Activated CD8-positive, alpha-beta memory T cell treated with anti-CD3 and anti-CD28 coated beads, Interleukin-2, amount 10 ng/mL, durations not matched to agents 7 days and 5 days (primary cell): ENCODE measurements at places on chromosomes 7 and 10.
A peak's percentile ranks its signal among the peaks of the same experiment; 100 is the strongest.

DNA sequence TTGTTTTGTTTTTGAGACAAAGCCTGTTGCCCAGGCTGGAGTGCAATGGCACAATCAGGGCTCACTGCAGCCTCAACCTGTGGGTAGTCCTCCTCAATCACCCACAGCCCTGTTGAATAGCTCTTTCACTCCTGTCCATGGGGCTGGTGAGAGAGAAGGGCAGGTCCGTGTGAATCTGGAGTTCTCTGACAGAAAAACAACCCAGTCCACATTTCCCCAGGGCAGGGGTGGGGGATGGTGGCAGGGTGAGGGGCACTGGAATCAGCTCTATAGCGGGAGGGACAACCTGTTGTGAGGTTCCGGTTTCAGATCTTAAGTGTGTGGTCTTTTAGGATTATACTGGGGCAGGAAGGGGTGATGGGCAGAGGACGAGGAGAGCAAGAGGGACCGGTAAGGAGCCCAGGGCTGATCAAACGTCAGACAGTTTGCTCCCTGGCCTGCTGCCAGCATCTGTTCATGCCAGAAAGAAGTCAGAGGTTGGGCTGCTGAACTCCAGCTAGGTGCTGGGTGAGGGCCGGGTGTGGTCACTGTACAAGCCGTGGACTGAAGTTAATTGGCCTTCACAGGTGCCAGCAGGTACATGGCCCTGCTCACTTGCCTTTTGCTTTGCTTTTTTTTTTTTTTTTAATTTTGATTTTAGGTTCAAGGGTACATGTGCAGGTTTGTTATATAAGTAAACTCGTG lies 33.2 kb upstream of the MKRN1 start:
- DNase-seq = no peak
- no peak overlapping the region for H3K27ac ChIP-seq
- no peak overlapping the region for H3K4me3 ChIP-seq
- peaks cover 18% of the 10 kb centered on the region for H3K27me3 ChIP-seq
- H3K4me1 ChIP-seq = no peaks in the 10 kb centered on the region

DNA sequence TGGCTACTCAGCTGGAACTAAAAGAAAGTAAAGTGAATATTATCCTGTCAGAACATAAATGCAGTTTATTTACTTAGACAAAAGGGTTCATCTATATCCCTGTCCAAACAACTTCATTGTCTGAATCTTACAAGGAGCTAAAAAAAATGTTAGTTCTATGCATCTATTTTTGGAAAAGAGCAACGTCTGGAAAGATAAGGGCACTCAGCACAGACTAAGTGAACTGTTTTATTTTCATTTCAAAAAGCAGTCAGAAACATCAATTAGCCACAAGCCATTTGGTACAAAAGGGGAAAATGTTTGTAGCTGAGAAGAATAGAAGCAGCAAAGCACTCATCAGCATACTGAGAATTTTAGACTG lies 245.5 kb downstream of the FOXP2 start:
- no peaks in the 10 kb centered on the region for H3K27me3 ChIP-seq
- DNase-seq = no peak
- no peak overlapping the region for H3K27ac ChIP-seq
- no peaks in the 10 kb centered on the region for H3K4me1 ChIP-seq
- H3K36me3 ChIP-seq = no peaks in the 10 kb centered on the region

GRCh38 chr10:33334153-33334804 lies at the start of gene NRP1:
NRP1 (minus strand) TSS chr10:33334667; CDS start chr10:33334382, 285 bp downstream.
- peaks cover 70% of the 10 kb centered on the region for H3K27me3 ChIP-seq
- H3K4me1 ChIP-seq = peaks cover 22% of the 10 kb centered on the region
- no peak within 1 kb of the TSS for H3K27ac ChIP-seq
- DNase-seq = no peak
- H3K36me3 ChIP-seq = no peaks in the 10 kb centered on the region

DNA sequence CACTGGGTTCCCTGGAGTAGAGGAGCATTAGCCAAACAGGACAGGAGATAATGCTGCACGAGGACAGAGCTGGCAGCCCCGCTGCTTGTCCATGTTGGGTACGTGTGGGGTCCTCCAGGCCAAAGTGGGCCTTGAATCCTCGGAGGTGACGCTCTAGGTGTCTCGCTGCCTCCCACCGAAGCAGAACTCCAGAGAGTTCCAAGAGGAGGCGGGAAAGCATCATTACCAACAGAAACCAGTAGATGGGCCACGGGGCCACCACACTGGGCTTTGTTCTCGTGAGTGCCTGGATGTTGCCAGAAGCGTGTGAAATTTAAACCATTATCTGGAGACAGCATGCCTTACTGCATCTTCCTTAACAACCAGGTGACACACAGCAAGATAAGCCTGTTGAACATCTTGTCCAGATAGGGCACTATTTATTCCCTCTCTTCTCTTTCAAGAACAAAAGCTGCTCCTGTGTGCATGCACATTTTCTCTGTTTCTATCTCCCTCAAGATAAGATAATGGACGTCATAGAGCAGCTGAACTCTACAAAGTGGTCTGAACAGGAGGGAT lies 56.8 kb downstream of the TNS3 start:
- no peaks in the 10 kb centered on the region for H3K27me3 ChIP-seq
- DNase-seq = no peak
- H3K36me3 ChIP-seq = no peaks in the 10 kb centered on the region
- no peak overlapping the region for H3K27ac ChIP-seq

- peaks cover 40% of the 10 kb centered on the region for H3K4me1 ChIP-seq
- H3K4me3 ChIP-seq = no peak overlapping the region
- no peak overlapping the region for H3K27ac ChIP-seq
- no peaks in the 10 kb centered on the region for H3K27me3 ChIP-seq
- DNase-seq = no peak
- no peaks in the 10 kb centered on the region for H3K36me3 ChIP-seq
Observed at GRCh38 chr10:69425041-69425440, 8.3 kb upstream of the TACR2 start.

DNA sequence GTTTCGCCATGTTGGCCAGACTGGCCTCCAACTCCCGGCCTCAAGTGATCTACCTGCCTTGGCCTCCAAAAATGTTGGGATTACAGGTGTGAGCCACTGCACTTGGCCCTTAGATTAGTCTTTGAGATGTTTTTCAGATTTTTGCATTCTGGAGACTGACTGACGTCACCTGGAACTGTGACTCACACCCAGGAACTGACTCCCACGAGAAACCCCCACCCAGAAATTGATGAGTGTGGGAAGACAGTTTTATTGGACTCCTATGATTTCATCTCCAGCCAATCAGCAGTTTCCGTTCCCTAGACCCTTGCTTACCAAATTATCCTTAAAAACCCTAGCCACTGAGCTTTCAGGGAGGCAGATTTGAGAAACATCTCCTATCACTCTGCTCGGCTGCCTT lies 867.3 kb downstream of the TYW1 start:
- DNase-seq = no peak
- H3K4me1 ChIP-seq = no peaks in the 10 kb centered on the region
- H3K36me3 ChIP-seq = no peaks in the 10 kb centered on the region

DNA sequence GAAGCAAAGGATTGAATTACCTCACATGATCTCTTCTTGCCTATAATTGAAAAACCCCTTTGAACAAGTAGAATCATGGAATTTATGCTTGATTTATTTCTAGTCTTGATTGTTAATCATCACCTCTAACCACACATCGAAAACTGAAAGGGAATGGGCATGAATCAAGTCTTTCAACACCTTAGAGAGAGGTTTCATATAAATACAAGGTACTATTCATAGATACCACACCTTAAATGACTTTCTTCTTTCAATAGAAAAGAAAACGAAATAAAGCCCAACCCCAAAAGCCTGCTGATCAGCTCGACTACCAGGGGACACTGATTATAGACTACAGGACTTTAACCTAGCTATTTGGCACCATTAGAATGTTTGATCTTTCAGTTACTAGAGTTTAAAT lies 128.6 kb upstream of the PTPRZ1 start:
- no peaks in the 10 kb centered on the region for H3K4me1 ChIP-seq
- no peak overlapping the region for H3K27ac ChIP-seq
- no peak overlapping the region for H3K4me3 ChIP-seq
- no peak for DNase-seq

- no peak overlapping the region for H3K27ac ChIP-seq
- peaks cover 14% of the 10 kb centered on the region for H3K4me1 ChIP-seq
- DNase-seq = peak; percentile 70
Observed at GRCh38 chr7:77982926-77983550, 184.5 kb downstream of the PHTF2 start.

GRCh38 chr7:141452911-141453310 lies 98.3 kb upstream of the AGK start:
- no peak overlapping the region for H3K27ac ChIP-seq
- peak; percentile 59 for DNase-seq
- H3K36me3 ChIP-seq = no peaks in the 10 kb centered on the region
- H3K4me3 ChIP-seq = no peak overlapping the region

DNA sequence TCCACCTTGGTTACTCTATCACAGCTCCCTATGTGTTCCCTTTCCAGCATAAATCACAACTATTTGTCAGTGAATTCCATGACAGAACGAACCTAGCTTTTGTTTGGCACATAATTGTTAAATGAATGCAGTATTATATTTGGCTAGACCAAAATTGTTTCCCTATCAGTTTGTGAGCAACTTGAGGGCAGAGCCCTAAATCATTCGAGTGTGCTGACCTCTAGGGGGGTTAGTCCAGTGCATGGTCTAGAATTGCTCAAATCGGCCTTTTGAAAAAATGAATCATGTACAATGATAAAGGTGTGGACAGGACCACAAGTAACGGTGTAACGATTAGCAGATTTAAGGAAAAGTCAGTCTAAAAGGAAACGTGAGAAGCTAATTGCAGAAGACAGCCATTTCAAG lies 475 bp upstream of the NRBF2 start:
- DNase-seq = no peak
- H3K27ac ChIP-seq = peak overlapping the region; percentile 94
- peaks cover 36% of the 10 kb centered on the region for H3K4me1 ChIP-seq

- no peaks in the 10 kb centered on the region for H3K27me3 ChIP-seq
- H3K4me3 ChIP-seq = no peak overlapping the region
- no peak for DNase-seq
- H3K36me3 ChIP-seq = no peaks in the 10 kb centered on the region
- no peak overlapping the region for H3K27ac ChIP-seq
Observed at GRCh38 chr7:80218723-80219122, 84.1 kb downstream of the GNAI1 start.

GRCh38 chr10:128877936-128878335 lies 589.1 kb upstream of the MGMT start:
- H3K27me3 ChIP-seq = peaks cover 3% of the 10 kb centered on the region
- no peak overlapping the region for H3K4me3 ChIP-seq

DNA sequence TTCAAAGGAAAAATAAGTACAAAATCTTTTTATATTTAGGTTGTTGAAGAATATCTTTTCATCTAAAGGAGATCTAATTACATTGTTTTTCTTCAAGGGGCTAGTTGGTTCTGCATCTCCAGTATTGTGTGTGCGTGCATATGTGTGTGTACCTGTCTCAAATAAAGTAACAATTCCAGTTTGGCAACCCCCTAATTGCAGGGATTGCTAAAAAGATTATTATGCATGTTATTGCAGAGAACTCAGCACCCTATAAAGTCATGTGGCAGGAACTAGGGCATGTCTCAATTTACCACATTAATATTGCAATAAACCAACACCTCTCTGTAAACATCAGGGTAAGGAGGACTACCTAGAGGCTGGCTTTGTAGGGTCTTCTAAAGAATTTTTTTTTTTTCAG lies 37.0 kb downstream of the MRPS33 start:
- H3K36me3 ChIP-seq = peaks cover 2% of the 10 kb centered on the region
- DNase-seq = no peak
- H3K27ac ChIP-seq = no peak overlapping the region
- H3K27me3 ChIP-seq = peaks cover 24% of the 10 kb centered on the region
- H3K4me3 ChIP-seq = no peak overlapping the region

DNA sequence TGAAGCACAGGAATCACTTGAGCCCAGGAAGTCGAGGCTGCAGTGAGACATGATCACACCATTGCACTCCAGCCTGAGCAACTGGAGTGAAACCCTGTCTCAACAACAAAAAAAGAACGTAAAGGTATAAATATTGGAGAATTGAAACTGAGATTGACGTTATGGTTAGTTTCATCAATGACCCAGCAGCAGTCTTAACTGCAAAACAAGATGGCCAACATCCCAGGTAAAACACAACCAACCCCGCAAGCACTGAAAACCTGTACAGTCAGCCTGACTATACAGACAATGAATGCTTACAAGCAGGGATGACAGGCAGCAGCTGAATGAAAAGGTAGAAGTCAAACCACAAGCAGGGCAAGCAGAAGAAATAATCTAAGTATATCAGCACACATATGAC lies 34.7 kb downstream of the WAPL start:
- DNase-seq = no peak
- H3K36me3 ChIP-seq = peaks cover 30% of the 10 kb centered on the region
- H3K4me1 ChIP-seq = peaks cover 2% of the 10 kb centered on the region

GRCh38 chr10:36181426-36182178 lies 539.5 kb upstream of the FZD8 start:
- H3K4me1 ChIP-seq = no peaks in the 10 kb centered on the region
- no peaks in the 10 kb centered on the region for H3K36me3 ChIP-seq
- no peak overlapping the region for H3K27ac ChIP-seq
- no peak for DNase-seq
